ENCODE measurements at places on chromosomes 1 and 21.

DNA sequence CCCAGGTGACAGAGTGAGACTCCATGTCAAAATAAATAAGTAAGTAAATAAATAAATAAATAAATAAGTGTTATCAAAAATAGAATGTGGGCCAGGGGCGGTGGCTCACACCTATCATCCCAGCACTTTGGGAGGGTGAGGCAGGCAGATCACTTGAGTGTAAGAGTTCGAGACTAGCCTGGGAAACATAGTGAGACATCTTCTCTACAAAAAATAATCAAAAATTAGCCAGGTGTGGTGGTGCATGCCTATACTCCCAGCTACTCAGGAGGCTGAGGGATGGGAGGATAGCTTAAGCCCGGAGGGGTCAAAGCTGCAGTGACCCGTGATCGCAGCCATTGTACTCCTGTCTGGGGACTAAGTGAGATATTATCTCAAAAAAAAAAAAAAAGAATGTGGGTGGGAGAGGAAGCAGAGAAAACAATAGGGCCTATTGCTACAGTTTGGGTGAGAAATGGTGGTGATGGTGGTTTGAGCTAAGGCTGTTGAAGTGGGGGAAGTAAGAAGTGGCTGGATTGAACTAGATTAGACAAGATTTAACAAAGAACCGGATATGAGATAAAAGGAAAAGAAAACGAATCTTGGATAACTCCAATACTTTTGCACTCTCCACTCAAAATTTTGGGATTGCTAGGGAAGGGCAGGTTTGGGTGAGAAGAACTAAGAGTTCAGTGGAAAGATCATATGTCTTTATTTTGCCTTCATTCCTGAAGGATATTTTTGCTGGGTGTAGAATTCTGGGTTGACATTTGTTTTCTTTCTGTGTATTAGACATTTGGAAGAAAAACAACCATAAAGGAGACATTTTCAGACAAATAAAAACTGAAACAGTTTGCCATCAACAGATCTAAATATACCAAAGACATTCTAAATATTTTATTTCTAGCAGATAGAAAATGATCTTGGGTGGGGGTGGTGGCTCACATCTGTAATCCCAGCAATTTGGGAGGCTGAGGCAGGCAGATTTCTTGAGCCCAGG, 57.1 kb upstream of the SPOCD1 start:
- no peak for DNase-seq

DNA sequence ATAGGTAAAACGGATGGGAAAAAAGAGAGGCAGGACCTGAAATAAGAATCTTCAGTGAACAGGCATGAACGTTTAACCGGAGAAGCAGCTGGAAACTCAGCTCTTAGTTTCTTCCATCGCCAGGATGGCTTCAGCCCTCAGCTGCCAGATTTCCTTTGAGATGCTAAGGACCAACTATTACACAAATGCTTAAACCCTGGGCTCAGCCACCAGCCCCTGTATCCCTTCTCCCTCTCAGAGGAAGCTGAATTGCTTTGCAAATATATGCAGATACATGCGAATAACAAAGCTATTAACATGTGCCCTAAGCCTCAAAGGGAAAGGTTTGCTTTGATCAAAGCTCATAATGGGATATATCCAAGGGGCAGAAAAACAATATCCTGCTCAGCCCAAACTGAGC, 515.1 kb downstream of the OMA1 start:
- DNase-seq: no peak

- DNase-seq: no peak
Measured at GRCh38 chr1:210568631-210569030, 239.9 kb downstream of the HHAT start.

DNA sequence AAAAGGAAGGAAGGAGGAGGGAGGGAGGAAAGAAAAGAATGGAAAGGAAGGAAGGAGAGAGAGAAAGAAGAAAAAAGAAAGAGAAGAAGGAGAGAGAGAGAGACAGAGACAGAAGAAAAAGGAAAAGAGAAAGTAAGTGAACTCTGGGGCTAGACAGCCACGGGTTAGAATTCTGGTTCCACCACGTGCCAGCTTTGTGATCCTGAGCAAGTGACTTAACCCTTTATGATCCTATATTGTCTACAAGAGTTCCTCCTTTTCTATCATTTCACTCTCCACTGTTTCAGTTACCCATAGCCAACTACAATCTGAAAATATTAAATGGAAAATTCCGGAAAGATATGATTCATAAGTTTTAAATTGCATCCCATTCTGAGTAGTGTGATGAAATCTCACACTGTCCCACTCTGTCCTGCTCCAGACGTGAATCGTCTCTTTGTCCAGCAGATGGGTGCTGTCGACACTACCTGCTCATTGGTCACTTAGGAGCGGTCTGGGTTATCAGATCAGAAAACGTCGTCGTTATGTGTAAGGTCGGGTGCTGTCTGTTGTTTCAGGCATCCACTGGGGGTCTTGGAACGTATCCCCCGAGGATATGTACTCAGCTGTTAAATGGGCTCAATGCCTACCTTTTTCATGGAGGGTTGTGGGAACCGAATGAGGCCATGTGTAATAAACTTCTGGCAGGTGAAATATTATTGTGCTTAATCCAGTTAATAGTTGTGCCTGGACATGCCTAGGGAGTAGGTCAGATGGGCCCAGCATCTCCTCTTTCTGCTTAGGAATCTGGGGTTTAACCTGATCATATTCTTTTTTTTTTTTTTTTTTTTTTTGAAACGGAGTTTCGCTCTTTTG, 19.1 kb downstream of the TMEM51 start:
- no peak for DNase-seq

- peak; percentile 58 for DNase-seq
Measured at GRCh38 chr1:66445492-66446181, 88.3 kb upstream of the SGIP1 start.

- DNase-seq: no peak
Measured at GRCh38 chr1:39422614-39423013, 68.8 kb upstream of the BMP8A start.

GRCh38 chr1:110200666-110201065, 9.4 kb upstream of the KCNC4 start:
- DNase-seq: no peak

DNA sequence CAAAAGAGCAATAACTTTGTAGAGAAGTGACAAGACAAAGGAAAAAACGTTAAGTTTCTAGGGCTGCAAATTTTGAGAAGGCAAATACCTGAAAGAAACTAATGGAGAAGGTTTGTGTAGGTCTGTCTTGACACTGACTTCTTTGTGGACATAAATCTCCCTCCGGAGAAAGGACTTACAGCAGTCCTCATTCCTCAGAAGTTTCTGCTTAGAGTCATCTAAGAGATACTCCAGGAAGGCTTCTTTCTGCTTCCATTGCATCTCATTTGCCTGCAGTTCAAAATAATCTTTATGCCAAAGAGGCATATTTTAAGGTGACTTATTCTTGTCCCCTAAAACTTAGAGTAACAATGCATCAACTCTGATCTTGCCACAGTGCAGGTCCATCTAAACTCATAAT, 4.4 kb upstream of the C4BPB start:
- DNase-seq: no peak
